ENCODE measurements at places on chromosomes 2 and 18.

- no peak for DNase-seq
These were observed 43.1 kb downstream of the MYCN start for GRCh38 chr2:15983496-15983895.

DNA sequence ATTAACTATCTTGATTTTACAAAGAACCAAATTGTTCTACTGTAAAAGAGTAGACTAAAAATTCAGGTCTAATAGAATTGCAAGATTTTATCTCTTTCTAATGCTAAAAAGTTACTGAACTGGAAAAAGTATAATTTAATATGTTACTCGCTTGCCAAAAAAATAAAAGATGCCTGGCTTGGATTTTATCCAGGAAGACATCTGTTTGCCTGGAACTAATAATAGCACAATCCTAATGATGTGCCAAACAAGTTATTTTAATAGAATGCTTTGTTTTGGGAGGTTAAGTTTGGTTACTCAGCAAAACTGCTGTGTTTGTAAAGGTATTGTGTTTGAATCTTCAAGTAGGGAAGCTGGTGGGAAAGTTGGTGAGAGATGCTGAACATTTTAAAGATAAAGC lies 19.4 kb upstream of the ZSWIM2 start:
- no peak for DNase-seq

DNA sequence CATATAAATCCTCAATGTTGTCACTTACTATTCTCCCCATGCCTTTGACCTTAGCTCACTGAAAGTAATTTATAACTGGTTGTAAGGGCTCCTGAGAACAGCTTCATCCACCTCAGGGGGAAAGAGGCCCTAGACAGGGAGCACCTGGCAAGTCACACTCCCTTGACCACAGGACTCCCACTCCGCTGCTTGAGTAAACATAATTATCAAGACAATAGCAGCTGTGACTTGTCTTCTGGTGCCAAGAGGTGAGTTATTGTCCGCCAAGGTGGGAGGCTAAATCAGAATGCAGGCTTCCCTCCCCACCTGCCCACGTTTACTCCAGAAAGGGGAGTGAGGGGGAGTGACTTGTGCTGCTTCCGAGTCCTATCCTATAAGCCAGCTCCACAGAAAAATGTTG lies 230.6 kb upstream of the LRATD1 start:
- no peak for DNase-seq

DNA sequence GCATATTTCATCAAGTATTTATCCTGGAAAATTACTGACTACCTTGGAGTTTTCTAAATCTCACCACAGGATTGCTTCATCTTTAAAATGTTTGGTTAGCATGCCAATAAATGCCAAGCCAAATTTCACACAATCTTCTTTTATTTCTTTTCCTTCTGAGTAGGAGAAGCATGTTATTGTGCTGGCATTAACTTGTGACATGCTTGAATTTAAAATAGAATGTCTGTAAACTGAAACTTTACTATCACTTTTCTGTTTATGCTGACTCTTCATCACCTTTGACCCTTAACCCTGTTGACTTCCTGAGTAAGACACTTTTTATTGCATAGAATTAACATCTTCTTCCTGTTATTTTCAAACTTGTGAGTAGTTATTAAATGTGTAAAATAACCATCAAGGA lies 56.2 kb upstream of the LRRTM4 start:
- no peak for DNase-seq

DNA sequence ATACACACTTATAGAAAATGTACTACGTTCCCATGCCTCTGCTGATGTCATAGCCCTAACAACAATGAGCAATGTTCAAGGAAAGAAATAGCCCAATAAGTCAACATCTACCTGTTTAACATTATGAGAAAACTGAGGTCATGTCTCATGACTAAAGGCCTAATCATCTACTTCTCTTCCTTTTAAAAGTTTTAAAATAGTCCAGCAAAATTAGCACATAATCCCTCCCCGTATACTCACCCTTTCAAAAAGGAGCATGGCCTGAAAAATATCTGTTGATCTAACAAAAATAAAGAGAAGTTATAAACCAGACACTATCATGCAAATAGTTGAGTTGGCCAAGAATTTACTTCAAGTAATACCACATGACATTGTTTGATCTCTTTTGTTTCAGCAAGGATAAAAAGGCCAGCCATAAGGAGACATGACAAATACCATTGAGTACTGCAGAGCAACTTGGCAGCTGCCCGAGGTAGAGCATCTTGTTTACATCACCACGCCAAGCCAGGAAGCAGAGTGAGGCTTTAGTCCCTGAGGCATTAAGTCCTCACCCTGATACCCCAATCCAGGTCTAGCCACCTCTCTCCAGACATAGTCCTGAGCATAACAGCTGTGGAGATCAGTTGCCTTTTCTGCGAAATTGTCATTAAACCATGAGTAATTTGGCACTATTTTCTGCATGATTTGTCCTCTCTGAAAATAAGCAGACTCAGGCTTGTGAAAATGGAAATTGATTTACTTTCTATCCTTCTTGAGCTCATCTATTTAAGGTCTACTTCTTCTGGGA lies 137.4 kb upstream of the ETAA1 start:
- DNase-seq = peak; percentile 93

DNA sequence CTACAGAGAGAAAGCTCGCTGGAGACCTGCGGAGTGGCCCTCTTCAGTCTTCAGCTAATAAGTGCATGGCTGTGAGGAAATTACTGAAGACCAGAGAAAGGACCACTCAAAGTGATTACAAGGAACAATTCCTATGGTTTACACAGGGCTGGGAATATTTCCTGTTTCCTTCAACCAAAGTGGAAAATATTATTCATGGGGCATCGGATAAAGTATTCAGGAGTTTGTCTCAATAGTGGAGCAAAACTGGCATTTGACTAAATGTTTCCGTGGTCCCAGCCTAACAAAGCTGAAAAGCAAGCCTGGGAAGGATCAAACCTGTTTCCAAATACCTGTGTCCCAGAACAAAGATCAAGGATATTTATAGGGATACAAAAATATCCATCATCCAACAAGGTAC lies 32.0 kb upstream of the CNGA3 start:
- DNase-seq = no peak

DNA sequence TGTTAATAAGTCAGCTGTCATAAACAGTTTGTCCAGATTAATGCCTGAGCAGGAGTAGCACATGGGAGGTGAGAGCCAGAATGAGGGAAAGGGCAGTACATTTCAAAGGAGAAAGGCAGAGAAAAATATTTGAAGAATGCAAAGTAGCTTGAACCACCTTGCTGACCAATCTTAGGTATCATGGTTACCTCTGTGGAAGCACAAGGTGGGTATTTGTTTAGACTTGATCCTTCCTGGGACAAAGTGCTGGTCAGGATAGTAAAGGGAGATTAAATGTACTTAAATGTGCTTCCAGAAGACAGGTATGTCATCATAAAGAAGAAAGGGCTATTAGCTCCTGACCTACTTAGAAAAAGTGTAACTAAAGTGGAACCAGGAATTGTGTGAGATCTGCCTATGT lies 105.0 kb downstream of the LRRTM1 start:
- no peak for DNase-seq

DNA sequence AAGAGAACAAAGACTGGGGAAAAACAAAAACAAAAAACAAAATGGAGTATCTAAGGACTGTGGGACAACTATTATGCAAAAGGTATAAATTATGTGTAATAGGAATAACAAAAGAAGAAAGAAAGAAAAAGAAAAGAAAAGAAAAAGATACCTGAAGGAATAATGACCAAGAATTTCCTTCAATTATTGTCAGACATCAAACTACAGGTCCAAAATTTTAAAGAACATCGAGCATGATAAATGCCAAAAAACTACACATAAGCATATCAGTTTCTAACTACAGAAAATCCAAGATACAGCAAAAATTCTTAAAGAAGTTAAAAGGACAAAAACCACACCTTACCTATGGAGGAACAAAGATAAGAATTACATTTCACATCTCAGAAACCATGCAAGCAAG lies 93.0 kb downstream of the SPIRE1 start:
- DNase-seq = no peak

- DNase-seq = peak; percentile 74
These were observed 512 bp downstream of the FAP start for GRCh38 chr2:162242586-162243280.

DNA sequence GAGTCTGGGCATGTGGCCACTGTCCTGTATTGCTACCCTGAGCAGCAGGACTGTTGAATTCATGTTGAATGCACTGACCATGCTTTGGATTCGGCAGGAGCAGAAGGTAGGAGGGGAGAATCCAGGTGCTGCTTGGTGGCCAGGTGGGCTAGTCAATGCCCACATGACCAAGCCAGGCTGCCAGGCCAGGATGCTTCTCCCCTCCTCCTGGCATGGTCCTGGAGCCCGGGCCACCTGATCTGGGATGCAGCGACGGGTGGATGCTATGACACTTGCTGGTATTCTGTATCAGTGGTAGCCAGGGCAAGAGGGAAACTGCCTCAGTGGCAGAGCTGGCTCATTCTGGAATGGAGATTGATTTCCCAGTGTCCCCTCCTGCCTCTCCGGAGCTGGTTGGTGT lies 14.8 kb upstream of the SIX2 start:
- DNase-seq = no peak

DNA sequence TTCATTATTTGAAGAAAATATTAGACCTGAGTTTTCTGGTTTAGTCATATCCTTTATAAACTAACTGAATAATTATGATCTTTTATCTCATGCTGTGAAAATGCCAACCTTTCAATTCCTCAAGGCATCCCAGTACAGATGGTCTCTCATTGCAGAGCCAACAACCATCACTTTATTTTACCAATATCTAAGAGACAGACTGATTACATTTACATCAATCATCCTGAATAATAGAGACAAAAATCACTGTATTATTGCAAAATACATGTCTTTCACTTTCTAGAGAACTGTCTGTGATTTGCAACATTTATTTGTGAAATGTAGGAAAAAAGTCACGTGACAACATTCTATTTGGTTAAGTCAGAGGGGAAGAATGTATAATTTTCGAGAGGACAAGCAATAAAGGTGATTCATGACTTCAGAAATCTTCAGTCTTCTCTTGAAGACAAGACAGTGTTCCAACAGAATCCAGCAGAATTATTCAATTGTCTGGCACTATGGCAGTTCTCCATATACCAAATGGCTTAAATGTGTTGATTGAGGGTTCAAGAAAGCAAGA lies 503.6 kb upstream of the SYT4 start:
- peak; percentile 85 for DNase-seq

DNA sequence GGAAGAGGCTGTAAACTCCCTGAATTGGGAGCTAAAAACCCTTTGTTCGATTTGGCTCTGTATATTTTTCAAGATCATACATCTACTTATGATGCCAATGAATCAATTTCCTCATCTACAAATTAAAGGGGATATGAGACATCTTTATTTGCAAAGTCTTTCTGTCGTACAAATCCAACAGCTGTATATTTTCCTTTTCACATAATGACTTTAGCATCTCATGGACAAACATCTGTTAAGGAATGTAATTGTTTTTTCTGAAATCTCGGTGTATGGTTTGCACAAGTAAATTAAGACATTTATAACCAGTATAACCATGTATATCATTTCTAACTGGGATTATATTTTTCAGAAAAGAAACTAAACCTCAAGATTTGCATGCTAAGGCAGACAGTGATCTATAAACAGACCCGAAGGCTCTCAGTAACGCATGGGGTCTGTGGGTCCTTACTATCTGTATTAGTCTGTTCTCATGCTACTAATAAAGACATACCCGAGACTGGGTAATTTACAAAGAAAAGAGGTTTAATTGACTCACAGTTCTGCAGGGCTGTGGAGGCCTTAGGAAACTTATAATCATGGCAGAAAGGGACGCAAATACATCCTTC lies 130.8 kb downstream of the SLC8A1 start:
- no peak for DNase-seq

DNA sequence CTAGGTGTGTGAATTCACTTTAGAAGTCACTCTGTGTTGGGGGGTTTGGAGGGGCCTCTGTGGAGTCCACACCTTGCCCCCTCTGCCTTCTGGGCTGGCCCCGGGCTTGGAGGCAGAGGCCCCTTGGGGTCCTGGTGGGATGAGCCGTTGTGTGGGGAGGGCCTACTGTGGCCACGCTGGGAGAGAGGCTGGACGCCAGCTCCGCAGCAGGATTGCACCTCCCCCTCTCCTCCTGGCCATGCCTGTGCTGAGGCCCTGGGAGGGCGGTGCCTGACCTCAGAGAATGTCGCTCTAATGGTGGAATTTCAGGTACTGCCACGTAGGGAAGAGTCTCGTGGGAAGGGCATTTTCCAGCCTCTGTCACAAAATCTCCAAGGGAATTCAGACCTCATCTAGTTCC lies 237.0 kb downstream of the ATAD2B start:
- no peak for DNase-seq

DNA sequence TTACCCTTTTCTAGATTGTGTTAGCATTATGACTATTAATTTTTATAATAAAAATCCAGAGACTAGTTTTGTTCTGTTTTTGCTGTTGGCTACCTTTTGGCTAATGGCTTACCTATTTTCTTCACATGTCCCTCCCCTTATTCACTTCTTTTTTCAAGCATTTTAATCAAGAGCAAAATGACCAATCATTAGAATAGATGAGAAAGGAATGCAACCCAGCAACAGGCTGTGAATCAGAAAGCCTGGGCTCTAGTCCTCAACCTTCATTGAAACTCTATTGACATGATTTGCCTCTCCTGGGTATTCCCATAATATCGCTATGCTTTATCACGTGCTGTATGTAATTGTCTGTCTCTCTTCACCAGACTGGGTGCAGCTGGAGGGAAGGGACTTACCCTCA lies 370.1 kb downstream of the IRS1 start:
- no peak for DNase-seq

- DNase-seq = no peak
These were observed 87.7 kb downstream of the MEP1B start for GRCh38 chr18:32277549-32277948.

DNA sequence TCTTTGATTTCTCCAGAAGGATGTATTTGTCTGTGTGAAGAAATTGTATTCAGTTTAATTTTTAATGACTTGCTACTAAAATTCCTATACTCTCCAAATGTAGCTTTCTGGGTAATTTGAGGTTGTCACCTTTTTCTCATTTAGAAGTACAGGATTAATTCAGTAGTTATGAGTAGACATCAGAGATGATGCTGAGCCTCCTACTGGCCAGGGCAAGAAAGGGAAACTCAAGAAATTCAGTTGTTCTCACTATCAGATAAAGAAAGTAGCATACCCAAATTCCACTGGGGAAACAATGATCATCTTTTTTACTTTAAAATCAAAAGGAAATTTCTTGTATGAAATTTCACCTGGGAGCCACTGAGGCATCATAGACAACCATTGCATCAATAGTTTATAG lies 199.4 kb downstream of the SATB2 start:
- DNase-seq = peak; percentile 2

Data from EL (cell line).